ENCODE measurements at places on chromosomes 3 and 15. TPM values are rescaled to one million over a fixed set of nuclear protein-coding genes. Genes with fewer than 3 reads are reported as not detected.

Gene GOLGA6B
- 0.36 TPM for total RNA-seq

Gene CPNE9
- 0.20 TPM for total RNA-seq

Gene STXBP5L
- 2.1 TPM for total RNA-seq

Gene RBP2
- total RNA-seq, result not detected

Gene HIGD2B
- not detected for total RNA-seq

Gene ACAN
- 0.34 TPM for total RNA-seq

Gene ZDHHC23
- total RNA-seq, result 0.68 TPM

Gene C3orf85
- total RNA-seq, result not detected

Gene HRH1
- total RNA-seq, result 2.1 TPM

Gene CCR1
- 0.41 TPM for total RNA-seq

Gene ANKUB1
- total RNA-seq, result not detected

Gene ERICH6
- total RNA-seq, result 0.09 TPM

Gene HTR3E
- not detected for total RNA-seq

Gene SKOR1
- not detected for total RNA-seq

Gene DISP2
- 3.7 TPM for total RNA-seq

Gene ATXN7
- total RNA-seq, result 19.2 TPM

Gene NOX5
- 0.09 TPM for total RNA-seq

Gene HAPLN3
- 8.2 TPM for total RNA-seq

Gene BSN
- 0.75 TPM for total RNA-seq

Gene RAD51
- 3.6 TPM for total RNA-seq

Gene GABRR3
- total RNA-seq, result not detected
